OCI-M1 (cell line): ENCODE measurements at places on chromosomes 2 and 18.
A peak's percentile ranks its signal among the peaks of the same experiment; 100 is the strongest.

DNA sequence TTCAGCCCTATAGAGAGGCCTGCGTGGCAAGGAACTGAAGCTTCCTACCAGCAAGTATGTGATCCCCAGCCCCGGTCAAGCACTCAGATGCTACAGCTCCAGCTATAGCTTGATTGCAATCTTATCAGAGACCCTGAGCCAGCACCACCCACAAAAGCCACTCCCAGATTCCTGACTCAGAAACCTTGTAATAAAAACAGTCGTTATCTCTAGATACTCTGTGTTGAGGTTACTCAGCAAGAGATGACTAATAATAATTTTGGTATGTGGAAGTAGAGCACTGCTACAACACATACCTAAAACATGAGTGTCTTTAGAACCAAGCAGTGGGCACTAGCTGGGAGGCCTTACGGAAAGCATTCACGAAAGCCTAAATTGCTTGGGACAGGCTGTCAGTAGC is 216.9 kb downstream of the UXS1 start:
- DNase-seq = no peak

- no peak for DNase-seq
These were observed 17.1 kb upstream of the NR4A2 start for GRCh38 chr2:156349605-156350004.

GRCh38 chr2:55150834-55151233 is 81.3 kb downstream of the CLHC1 start:
- DNase-seq = no peak

DNA sequence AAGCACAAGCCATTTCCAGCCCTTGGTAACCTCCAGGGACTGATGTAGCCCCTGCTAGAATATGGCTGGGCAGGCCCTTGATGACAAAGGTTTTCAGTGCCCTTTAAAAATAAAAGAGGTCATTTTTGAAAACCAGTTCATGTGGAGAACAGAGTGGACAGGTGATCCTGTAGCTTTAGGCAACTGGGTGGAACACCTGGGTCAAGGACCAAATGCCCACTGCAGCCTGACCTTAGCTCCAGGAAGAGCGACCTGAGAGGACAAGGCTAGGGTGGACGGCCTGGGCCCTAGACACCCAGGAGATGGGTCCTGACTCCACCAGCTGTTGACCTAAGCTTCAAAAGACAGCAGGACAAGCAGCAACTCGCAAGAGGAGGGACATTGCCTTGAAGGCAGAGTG is 116.6 kb downstream of the LIPG start:
- DNase-seq = no peak

DNA sequence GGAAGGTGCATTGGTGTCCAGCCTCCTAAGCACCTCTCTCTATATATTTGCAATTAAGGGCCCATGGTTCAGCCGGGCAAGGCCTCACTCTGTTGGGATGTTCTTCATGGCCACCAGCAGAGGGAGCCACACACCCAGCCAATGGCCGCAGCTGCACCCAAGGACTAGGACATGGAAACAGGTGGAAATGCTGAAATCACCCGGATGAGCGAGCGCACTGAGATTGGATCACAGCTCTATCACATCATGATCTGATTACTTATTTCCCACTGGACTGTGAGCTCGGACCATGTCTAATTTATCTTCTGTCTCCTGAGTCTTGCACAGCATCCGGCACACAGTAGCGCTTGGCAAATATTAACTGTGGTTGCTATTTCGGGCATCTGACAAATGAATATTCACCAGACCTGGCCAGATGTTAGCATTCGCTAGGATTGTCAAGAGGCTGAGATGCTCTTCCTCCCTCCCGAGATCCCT is 31.2 kb downstream of the KIF3C start:
- DNase-seq = peak; percentile 82

- no peak for DNase-seq
These were observed 337.7 kb downstream of the MEIS1 start for GRCh38 chr2:66772618-66773017.

DNA sequence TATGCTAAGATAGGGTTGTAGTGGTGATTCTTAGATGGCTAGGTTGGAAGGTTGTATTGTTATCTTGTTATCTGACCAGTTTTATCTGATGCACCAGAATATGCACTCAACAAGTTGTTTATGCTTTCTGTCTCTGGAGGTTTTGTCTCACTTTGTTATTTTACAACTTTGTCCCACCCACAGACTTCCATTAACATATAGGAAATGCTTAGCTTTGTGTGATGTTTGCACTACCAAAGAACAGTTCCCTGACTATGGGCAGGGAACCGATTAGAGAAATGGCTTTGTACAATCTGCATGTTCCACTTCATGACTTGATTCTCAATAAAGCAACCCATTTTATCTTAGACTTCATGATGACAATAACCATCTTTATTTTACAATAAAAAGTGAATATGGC is 160.6 kb upstream of the CDH20 start:
- DNase-seq = no peak
